ENCODE measurements at places on chromosomes 6 and 20. TPM values are rescaled to one million over a fixed set of nuclear protein-coding genes. Genes with fewer than 3 reads are reported as not detected.

The CHRNA4 gene
- total RNA-seq: 0.16 TPM

The MACROD2 gene
- total RNA-seq: 1.6 TPM

The ALDH8A1 gene
- total RNA-seq: 0.57 TPM

The CEP43 gene
- total RNA-seq: 10.2 TPM

The PEDS1 gene
- 15.2 TPM for total RNA-seq

Data from cardiac septum (tissue), 1 donor.